ENCODE measurements at places on chromosomes 12 and 14. TPM values are rescaled to one million over a fixed set of nuclear protein-coding genes. Genes with fewer than 3 reads are reported as not detected.

Gene CLEC1B
- total RNA-seq: not detected

Gene OR6C2
- not detected for total RNA-seq

GRCh38 chr12:42017051-42017450, 127.6 kb downstream of the GXYLT1 start:
- DNase-seq: no peak

GRCh38 chr14:86038387-86039042, 508.6 kb downstream of the FLRT2 start:
- peak; percentile 23 for DNase-seq

DNA sequence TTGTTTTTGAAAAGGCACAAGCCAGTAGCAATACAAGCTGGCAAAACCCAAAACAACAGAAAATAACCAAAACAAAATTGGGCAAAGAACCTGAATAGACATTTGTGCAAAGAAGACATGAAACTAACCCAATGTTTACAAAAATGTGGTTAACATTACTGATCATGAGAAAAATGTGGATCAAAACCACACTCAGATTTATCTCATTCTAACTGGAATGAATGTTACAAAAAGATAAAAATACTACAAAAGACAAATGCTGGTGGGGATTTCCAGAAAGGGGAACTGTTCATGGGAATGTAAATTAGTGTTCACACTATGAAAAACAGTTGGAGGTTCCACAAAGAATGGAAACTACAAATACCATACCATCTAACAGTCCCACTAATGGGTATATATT, 26.6 kb downstream of the ASCL4 start:
- no peak for DNase-seq

DNA sequence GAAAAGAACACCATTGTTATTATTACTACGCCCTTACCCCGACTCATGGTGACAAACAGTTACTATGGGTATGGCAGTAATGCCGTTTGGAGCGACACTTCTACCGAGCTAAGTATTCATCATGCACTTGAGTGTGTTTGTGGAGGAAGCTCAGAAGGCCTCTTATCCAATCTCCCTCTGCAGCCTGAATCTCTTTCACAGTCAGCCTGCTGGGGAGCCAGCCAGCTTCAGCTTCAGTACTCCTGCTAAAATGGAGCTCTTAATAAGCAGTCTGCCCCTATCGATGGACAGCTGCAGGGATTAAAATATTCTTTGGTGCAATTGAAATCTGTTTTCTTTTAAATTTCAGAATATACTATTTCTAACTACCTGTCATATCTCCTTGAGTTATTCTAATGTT, 24.7 kb upstream of the ATP5MC2 start:
- DNase-seq: no peak

Gene RNASE3
- total RNA-seq: not detected

GRCh38 chr12:6563448-6564050, 4.5 kb downstream of the NOP2 start:
- DNase-seq: no peak

- no peak for DNase-seq
These were observed 414.1 kb downstream of the MDGA2 start for GRCh38 chr14:47261350-47261749.

DNA sequence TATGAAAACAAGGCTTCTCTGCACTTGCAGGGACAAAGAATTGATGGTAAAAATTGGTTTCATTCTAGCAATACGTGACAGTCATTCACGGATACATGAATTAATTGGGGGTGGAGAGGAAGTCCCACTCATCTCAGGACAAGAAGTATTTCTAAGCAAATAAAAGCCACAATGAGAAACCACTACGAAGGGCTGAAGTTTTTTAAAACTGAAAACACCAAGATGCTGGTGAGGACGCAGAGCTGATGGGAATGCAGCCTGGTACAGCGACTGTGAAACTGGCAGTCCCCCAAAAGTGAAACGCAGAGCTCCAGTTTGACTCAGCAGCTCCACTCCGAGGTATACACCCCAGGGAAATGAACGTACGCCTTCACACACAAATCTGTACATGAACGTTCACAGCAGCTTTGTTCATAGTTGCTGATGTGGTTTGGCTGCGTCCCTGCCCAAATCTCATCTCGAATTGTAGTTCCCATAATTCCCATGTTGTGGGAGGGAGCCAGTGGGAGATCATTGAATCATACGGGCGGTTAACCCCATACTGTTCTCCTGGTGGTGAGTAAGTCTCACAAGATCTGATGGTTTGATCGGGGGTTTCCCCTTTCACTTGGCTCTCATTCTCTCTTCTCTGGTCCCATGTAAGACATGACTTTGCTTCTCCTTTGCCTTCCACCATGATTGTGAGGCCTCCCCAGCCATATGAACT, 89.0 kb downstream of the SCARB1 start:
- DNase-seq: peak; percentile 92

GRCh38 chr14:29463727-29464395, 463.8 kb downstream of the PRKD1 start:
- no peak for DNase-seq

- no peak for DNase-seq
These were observed 106.2 kb upstream of the RPH3A start for GRCh38 chr12:112685321-112685720.

Gene DBX2
- total RNA-seq: not detected

Gene CEBPE
- not detected for total RNA-seq

DNA sequence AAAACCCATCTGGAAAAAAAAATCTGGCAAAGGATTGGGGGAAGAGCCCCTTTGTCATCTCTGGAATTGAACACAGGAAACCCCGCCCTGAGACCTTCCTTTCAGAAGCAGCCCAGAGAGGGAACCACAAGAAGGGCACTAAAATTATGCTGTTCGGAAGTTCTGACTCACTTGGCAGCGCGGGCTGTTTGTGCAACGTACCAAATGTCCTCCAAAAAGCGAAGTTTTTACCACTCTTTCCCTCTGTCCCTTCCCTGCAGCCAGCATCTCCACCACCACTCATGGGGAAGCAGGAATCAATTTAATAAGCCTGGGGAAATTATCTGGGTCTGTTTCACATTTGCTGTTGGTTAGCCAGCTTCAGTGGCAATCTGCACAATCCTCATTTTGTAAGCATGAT, 3.2 kb upstream of the SYNE3 start:
- peak; percentile 76 for DNase-seq

GRCh38 chr12:56591961-56592360, 38.2 kb downstream of the BAZ2A start:
- peak; percentile 58 for DNase-seq

Gene COX14
- total RNA-seq: 46.7 TPM

Data from HFFc6 (cell line).